WTC11 (cell line): ENCODE measurements at places on chromosomes 2 and 18.

- DNase-seq: no peak
Observed at GRCh38 chr2:7018282-7018701, 101.1 kb downstream of the RNF144A start.

GRCh38 chr2:198322275-198322674, 517.9 kb downstream of the PLCL1 start:
- DNase-seq: peak; percentile 50

GRCh38 chr18:71966791-71967190, 577.4 kb downstream of the CBLN2 start:
- no peak for DNase-seq

DNA sequence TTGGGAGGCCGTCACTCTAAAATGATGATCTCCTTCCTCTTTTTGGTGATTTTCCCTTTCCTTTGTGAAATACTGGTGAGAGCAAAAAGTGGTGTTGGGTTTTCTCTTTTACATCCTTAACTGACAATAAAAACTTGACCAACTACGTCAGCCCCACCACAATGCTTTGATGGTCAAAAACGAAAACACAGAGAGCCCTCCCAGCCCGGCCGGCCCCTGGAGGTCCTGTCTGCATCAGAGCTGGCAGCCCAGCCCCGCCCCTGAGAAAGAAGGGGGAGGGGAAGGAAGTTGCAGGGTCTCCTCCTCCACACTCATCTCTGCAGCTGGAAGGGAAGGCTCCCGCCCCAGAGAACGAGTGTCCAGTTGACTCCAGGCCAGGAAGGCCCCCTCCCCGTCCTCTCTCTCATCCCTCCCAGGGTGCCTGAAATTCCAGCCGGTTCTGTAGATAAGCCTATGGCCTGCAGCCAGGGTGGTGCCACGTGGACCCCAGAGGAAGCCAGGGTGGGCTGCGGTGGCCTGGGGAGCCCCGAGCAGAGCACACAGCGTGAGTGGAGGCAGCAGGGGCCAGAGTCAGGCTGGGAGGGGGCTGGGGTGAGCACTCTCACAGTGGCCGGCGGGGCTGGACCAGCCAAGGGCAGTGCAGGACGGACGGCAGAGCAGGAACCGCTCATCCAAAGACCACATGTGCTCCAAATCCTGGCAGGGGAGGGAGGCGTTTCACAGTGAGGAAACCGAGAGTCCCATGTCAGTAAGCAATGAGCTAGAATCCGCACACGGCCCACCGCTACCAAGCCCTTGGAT, 19.8 kb downstream of the BIN1 start:
- DNase-seq: peak; percentile 69

- no peak for DNase-seq
Observed at GRCh38 chr2:43107679-43108078, 118.7 kb downstream of the ZFP36L2 start.
